Urinary bladder (tissue), 4 donors: ENCODE measurements at places on chromosomes 13 and 19. TPM values are rescaled to one million over a fixed set of nuclear protein-coding genes. Genes with fewer than 3 reads are reported as not detected.

GRCh38 chr19:5074407-5074806 is 105.5 kb downstream of the KDM4B start:
- DNase-seq, result no peak

GRCh38 chr19:57334191-57334590 is 13.9 kb downstream of the ZNF543 start:
- peak; percentile 47 for DNase-seq

DNA sequence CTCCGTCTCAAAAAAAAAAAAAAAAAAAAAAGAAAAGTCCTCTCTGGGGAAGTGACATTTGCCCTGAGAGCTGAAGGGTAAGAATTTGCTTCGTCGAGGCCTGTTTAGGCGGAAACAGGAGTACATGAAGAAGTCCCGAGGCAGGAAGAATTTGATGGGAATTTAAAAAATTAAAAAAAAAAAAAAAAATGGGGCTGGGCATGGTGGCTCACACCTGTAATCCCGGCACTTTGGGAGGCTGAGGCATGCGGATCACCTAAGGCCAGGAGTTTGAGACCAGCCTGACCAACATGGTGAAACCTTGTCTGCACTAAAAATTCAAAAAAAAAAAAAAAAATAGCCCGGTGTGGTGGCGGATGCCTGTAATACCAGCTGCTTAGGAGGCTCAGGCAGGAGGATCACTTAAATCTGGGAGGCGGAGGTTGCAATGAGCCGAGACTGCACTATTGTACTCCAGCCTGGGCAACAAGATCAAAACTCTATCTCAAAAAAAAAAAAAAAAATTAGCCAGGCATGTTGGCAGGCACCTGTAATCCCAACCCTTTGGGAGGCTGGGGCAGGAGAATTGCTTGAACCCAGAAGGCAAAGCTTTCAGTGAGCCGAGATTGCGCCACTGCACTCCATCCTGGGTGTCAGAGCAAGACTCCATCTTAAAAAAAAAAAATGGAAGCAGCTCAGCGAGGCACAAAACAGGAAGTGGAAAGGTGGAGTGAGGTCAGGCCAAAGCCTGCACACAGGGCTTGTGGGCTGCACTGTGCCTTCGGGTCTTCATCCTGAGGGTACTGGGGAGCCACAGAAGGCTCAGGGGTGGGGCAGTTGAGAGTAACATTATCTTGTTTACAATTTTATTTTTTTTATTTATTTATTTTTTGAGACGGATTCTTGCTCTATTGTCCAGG is 4.9 kb downstream of the BAX start:
- no peak for DNase-seq

Gene THSD1
- polyA plus RNA-seq, result 7.3 TPM

Gene OR10H3
- polyA plus RNA-seq, result not detected
